ENCODE measurements at places on chromosomes 7 and 10.

DNA sequence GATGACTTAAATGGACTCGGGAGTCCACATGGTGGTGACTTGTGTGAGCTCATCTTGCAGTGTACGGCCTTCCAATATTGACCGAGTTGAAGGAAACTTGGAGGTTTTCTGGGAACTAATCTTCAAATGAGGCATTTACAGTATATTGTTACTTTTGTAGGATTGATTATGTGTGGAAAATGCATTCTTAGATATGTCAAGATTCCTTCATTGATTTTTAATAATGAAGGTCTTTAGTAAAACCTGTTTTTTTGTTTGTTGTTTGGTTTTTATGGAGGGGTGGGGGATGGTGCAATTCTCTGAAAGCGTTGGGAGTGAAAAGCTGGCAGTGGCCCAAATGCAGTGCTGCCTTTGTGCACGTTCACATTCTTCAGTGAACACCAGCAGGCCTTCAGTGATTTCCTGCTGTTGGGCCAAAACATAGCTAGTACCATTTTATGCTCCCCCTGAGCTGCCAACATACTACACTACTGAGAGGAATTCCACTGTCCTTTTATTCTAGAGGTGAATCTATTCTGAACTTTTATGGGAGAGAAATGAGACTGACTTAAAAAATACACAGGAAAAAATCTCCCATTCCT, 50.4 kb downstream of the CCNY start:
- peak; percentile 41 for DNase-seq

GRCh38 chr7:1130021-1130990, 29.7 kb downstream of the ZFAND2A start:
- no peak for DNase-seq

- DNase-seq: no peak
Measured at GRCh38 chr7:159317294-159317693, 172.6 kb upstream of the VIPR2 start.

- DNase-seq: no peak
Measured at GRCh38 chr7:86933295-86933845, 126.1 kb downstream of the ELAPOR2 start.

DNA sequence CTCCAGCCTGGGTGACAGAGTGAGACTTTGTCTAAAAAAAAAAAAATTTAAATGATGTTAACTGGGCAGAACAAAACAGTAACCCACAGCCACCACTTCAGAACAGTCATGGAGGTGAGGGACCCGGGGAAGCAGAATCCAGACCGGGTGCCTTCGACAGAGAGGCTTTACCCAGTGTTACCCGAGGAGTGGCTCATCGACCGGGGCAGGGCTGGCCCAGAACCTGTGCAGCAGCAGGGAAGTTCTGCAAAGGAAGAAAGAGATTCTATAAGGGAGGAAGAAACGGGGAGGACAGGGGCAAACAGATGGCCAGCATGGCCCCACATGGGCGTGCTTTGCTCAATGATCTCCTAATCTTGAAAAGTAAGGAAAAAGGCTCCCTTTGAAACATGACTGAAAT, 26.0 kb upstream of the UBE3C start:
- DNase-seq: no peak

DNA sequence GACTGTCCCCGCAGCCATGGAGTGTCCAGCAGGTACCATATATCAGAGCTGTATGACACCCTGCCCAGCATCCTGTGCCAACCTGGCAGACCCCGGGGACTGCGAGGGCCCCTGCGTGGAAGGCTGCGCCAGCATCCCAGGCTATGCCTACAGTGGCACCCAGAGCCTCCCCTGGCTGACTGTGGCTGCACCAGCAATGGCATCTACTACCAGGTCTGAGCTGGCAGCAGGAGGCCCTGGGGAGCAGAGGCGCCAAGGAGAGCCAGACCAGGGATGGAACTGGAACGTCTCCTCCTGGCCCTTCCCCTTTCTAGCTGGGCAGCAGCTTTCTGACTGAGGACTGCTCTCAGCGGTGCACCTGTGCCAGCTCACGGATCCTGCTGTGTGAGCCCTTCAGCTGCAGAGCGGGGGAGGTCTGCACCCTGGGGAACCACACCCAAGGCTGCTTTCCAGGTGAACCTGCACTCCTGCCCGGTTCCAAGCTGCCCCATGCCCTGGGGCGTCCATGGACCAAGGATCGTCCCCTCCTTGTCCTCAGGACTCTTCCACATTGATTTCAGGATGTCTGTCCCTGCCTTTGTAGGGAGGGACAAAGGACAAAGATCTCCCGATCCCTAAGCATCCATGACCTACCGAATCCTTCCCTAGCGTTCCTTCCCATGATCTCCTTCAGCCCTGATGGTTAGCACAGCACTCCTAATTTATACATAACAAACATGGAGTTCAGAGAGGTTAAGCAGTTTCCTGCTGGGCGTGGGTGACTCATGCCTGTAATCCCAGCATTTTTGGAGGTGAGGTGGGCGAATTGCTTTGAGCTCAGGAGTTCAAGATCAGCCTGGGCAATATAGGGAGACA, 33.3 kb downstream of the EPHB4 start:
- DNase-seq: peak; percentile 44

- no peak for DNase-seq
Measured at GRCh38 chr7:35386082-35386815, 132.3 kb upstream of the TBX20 start.

- DNase-seq: no peak
Measured at GRCh38 chr7:99287779-99288534, 15.3 kb downstream of the MYH16 start.

Measured in HCEC 1CT (cell line).